ENCODE measurements at places on chromosomes 6 and 20. TPM values are rescaled to one million over a fixed set of nuclear protein-coding genes. Genes with fewer than 3 reads are reported as not detected.

Gene PAX1
- not detected for total RNA-seq

GRCh38 chr6:167396659-167397490 lies 72.0 kb downstream of the TTLL2 start:
- H3K4me3 ChIP-seq: no peak overlapping the region
- H3K36me3 ChIP-seq: no peaks in the 10 kb centered on the region
- H3K27me3 ChIP-seq: no peaks in the 10 kb centered on the region
- peaks cover 3% of the 10 kb centered on the region for H3K4me1 ChIP-seq

- H3K4me3 ChIP-seq: no peak overlapping the region
- no peak for DNase-seq
- H3K27ac ChIP-seq: no peak overlapping the region
- no peaks in the 10 kb centered on the region for H3K36me3 ChIP-seq
- no peaks in the 10 kb centered on the region for H3K27me3 ChIP-seq
Observed at GRCh38 chr6:167211881-167212712, 54.3 kb upstream of the GPR31 start.

Gene COL9A1
- 36.9 TPM for total RNA-seq

DNA sequence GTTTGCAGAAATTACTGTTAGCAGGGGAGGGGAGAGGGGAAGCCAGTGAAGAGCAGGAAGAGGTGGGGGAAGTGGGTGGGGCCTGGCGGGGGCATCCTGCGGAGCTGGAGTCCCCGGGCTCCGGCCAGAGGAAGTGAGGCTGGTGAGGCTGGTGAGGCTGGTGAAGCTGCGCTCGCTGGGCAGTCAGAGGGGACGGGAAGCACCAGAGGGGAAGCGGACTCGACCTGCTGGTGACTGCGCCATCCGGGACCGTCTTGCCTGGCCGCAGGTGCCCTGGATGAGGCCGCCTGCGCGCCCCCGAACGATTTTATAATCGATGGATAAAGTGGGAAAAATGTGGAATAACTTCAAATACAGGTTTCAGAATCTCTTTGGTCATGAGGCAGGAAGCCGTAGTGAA lies 635.3 kb upstream of the MARCKS start:
- no peak for DNase-seq
- no peaks in the 10 kb centered on the region for H3K4me1 ChIP-seq
- H3K36me3 ChIP-seq: no peaks in the 10 kb centered on the region
- H3K27me3 ChIP-seq: no peaks in the 10 kb centered on the region

Gene SAYSD1
- 10.8 TPM for total RNA-seq

DNA sequence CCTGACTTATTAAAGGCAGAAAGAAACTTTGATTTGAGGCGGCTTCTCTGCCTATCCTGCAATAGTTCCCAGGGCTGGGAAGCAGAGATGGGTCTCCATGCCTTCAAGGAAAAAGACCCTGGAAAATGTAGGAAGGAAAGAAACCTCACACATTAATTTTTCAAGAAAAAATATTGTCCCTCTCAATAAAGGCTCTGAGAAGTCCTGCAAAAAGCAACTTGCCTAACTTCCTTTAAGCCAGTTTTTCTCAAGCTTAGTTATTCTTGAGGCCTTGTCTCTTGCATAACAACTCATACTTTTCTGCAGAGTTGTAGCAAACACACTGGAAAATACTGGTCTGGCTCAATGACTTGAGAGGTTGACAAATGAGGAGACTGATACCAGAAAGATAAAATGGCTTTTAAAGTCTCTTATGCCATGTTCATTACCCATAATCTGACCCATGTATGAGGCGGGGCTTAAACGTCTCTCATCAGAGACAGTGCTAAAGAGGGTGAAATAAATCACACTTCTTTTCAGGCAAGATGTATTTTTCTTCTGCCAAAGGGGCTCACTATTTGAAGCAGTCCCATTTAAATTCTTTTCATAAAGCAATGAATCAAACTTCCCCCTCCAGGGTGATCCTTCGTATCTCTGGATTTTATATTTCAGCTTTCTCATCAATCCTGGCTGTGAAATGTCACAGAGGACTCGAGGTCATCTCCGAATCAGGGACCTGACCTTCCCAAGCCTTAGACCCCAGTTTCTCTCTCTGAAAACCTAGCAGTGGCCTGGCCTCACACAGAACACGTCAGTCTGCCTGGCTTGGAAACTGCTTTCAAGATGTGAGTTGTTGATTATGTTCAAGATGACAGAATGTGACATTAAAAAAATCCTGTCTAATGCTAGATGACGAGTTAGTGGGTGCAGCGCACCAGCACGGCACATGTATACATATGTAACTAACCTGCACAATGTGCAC lies 82.3 kb upstream of the KCNG1 start:
- H3K4me3 ChIP-seq: no peak overlapping the region
- no peak overlapping the region for H3K27ac ChIP-seq
- no peak for DNase-seq
- peaks cover 7% of the 10 kb centered on the region for H3K4me1 ChIP-seq
- H3K36me3 ChIP-seq: no peaks in the 10 kb centered on the region
- H3K27me3 ChIP-seq: no peaks in the 10 kb centered on the region
